ENCODE measurements at places on chromosomes 2 and 18.

DNA sequence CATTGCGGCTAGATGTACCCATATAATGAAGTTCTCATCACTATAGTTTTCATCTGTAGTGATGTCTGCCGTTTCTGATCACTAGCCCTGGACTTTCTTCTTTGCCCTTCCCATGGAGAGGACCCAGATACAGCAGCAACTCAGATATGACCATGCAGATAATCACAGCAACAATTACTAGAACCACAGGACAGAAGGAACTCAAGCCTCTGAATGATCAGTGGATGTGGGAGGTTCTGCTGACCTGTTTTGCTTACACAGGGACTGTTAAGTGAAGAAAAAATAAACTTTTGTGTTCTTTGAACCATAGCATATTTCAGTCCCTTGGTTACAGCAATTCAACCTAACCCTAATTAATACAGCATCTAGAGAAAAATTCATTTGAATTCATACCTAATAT is 62.7 kb downstream of the ACVR1 start:
- no peak for DNase-seq

- DNase-seq, result no peak
Measured at GRCh38 chr2:236156860-236157194, 11.4 kb downstream of the GBX2 start.

GRCh38 chr2:231600619-231601355 is 8.1 kb downstream of the TEX44 start:
- no peak for DNase-seq

DNA sequence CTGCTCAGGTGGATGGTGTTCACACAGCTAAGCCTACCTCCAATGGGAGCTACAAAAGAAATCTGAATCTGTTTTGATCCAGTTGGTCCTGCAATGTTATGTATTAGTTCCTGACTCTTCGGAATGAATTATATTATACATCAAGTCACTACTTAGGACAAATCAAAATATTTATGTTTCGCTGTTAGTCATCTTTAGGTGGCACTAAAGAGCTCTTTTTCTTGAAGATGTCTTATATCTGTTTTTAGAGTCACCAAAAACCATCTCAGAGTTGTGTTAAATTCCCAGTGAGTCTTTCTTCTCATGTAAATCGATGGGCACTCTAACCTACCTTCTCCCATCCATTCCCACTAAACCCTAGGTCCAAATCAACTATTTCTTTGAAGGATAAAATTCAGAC is 2.2 kb downstream of the DNER start:
- DNase-seq, result no peak

DNA sequence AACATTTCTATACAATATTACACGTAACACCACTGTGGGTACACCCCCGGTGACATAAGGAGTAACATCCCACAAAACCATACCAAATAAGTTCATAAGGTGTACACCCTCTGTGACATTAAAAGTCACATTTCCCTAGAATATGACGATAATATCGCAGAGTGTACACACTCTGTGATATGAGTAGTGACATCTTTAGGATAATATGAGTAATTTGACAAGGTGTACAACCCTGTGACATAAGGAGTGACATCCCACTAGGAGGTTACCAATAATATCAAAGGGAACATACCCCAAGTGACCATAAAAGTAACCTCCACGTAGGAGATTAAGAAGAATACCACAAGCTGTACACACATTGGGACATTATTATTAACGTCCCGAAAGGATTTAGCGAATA is 24.0 kb upstream of the TEX261 start:
- no peak for DNase-seq

DNA sequence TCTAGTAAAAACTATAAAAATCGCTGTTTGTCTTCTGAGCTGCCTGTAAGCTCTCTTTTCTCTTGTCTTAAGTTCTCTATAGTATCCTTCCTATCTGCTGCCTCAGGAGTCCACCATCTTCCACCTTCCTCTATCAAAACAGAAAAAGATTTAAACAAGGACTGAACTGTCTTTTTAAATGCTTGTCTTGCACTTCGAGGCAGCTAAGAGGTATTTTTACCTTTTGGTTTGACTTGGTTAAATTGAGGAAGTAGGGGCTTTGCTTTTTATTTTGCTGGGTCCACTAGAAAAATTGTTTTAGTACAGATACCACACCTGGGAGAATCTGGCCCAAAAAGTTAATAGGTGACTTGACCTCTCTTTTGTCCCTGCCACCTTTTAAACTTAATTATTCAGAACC is 12.2 kb downstream of the SESTD1 start:
- no peak for DNase-seq

DNA sequence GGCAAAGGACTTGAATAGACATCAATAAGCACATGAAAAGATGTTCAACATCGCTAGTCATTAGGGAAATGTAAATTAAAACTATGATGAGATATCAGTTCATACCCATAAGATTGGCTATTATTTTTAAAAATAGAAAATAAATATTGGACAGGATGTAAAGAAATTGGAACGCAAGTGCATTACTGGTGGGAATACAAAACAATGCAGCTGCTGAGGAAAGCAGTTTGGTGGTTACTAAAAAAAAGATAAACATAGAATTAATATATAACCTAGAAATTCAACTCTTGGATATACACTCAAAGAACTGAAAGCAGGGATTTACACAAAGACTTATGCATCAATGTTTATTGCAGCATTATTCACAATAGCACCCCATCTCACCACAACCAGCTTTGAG is 174.5 kb upstream of the NDUFV2 start:
- DNase-seq, result no peak

- no peak for DNase-seq
Measured at GRCh38 chr2:68716604-68717304, 17.9 kb upstream of the ARHGAP25 start.

DNA sequence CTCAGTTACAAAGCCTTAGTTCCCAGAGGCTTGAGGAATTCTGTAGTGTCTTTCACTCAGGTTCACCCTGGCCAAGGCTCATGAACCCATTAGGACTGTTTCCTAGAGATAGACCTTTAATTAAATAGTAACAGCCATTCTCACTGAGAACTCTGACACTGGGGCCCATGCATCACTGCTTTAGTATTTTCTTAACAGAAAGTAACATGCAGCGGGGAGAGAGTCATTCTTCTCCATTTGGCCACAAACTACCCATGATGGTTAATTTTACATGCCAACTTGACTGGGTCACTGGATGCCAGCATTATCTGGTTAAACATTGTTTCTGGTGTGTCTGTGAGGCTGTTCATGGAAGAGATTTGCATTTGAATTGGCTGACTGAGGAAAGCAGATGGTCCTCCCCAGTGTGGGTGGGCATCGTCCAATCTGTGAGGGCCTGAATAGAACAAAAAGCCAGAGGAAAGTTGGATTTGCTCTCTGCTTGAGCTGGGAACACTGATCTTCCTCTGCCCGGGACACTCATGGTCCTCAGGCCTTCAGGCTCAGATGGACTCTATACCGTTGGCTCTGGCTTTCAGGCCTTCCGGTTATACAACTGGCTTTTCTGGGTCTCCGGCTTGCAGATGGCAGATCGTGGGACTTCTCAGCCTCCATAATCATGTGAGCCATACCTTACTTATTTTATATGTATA is 5.6 kb upstream of the CPLX4 start:
- no peak for DNase-seq

DNA sequence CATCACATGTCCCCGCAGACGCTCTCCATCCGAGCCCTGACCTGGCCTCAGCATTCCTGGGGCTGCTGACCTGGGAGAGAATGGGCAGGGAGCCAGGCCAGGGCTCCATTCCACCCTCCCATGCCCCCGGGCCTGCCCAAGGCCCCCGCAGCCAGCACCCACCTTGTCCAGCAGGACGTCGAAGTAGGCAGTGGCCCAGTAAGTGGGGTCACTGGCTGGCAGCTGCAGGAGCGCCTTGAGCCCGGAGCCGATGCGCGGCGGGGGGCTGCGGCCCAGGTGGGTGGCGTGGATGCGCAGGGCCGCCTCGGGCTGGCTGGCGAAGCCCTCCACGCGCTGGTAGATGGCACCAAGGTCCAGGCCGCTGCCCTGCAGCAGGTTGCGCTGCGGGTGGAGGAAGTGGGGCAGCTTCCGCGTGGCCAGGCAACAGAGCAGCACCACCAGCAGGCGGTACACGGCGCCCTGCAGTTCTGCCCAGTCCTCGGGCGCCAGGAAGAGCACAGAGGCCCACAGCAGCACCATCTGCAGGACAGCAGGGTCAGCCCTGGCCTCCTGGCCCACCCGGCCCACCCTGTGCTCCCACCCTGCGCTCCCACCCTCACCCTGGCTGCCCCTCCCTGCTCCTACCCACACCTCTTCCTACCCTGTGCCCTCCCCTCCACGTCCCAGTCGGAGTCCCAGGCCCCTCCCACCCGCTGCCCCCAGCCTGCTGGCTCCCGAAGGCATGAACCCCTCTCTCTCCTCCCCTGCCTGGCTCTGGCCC is 7.6 kb downstream of the MAB21L4 start:
- DNase-seq, result no peak

- no peak for DNase-seq
Measured at GRCh38 chr2:175880-176820, 87.7 kb downstream of the SH3YL1 start.

DNA sequence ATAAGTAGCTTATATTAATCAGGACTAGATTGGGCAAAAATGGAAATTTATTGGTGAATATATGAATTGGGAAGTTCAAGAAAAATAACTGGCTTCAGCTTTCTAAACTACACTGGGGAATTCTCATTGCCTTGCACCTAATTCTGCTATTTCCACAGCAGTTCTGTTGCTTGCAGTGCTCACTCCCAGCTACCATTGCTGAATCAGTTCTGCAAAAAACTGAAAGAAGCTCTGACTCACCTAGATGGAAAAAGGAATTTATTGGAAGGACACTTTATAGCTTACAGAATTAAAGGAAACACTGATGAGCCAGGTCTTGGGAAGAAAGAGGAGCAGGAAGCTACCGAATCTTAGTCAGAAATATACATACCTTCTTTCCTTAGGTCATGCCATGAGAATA is 60.3 kb upstream of the ACVR1 start:
- DNase-seq, result no peak
